Fibroblast of skin of left biceps (primary cell): ENCODE measurements at places on chromosomes 11 and 22.

- DNase-seq = no peak
Observed at GRCh38 chr22:23557467-23557866, 22.6 kb downstream of the IGLL1 start.

GRCh38 chr11:110147962-110148709 is 54.9 kb downstream of the ZC3H12C start:
- peak; percentile 45 for DNase-seq

DNA sequence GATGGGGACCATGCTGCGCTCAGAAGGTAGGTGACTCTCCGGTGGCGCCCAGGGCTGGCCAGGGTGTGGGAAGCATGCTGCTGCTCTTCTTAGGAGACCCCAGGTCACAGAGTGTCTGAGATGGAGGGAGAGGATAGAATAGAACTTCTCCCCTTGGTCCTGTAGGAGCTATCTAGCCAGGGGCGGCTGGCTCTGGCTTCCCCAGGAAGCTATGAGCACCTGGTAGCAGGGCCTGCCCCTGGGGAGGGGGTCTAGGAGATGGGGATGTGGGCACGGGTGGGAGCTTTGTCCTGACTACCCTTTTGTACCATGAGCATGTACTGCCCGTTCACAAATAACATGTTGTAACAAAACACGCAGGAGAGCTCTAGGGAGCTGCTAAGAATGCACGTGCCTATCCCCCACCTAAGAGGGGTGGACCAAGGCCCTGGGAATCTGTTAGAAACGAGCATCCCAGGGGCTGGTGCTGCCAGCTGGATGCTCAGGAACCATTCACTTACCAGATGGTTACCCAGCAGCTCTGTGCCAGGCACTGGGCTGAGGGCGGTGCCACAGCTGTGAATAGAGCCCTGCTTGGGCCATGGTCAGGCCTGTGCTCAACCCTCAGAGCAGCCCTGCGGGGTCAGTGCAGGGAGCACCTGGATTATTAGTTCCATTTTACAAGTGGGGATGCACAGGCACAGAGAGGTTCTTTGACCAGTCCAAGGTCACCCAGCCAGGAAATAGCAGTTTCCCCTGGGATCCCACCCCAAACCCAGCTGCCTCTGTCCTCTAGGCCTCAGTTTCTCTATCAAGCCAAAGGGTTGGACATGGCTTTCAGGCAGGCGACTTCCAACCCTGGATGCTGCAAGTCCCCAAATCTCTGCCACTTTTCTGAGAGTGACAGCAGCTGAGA is 2.2 kb downstream of the SLC39A13 start:
- DNase-seq = no peak

DNA sequence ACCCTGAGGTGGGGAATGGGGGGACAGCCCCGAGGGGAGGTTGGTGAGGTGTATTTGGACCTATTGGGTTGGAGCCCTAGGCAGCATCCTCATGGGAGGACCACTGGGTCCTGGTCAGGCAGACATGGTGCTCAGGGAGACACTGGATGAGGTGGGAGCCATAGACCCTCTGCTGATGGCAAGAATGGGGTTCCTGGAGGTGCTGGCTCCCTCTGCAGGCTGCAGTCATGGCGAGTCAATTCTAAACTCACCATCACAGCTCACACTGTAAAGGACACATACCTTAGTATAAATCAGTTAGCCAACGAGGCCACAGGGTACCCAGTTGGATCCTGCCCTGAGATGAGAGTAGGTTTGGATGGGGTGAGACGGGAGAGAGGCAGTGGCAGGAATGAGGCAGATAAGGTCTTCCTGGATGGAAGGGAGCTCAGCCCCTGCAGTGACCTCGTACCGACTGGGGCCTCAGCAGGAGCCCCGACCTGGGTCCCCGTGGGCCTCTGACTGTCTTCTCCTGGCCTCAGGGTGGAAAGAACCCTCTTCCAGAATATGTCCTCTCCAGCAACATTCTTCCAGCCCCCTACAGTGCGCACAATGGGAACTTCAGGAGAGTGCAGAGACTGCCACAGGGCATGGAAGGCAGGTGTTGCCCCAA is 1.7 kb upstream of the GAB4 start:
- no peak for DNase-seq

- DNase-seq = no peak
Observed at GRCh38 chr11:112795911-112796649, 165.1 kb upstream of the NCAM1 start.

GRCh38 chr22:46673662-46674236 is 53.6 kb downstream of the GRAMD4 start:
- DNase-seq = no peak

- DNase-seq = no peak
Observed at GRCh38 chr11:119605137-119605665, 123.8 kb downstream of the NECTIN1 start.

- no peak for DNase-seq
Observed at GRCh38 chr22:17161991-17162390, 2.9 kb upstream of the HDHD5 start.

GRCh38 chr22:48784701-48785503 is 1042.8 kb downstream of the BRD1 start:
- no peak for DNase-seq

GRCh38 chr11:89487016-89487415 is 4.2 kb downstream of the NOX4 start:
- DNase-seq = no peak

GRCh38 chr11:59106363-59107336 is at the start of gene FAM111B:
Gene FAM111B (plus strand): TSS chr11:59107237. CDS start chr11:59109626, 2,389 bp downstream.
- peak; percentile 80 for DNase-seq

DNA sequence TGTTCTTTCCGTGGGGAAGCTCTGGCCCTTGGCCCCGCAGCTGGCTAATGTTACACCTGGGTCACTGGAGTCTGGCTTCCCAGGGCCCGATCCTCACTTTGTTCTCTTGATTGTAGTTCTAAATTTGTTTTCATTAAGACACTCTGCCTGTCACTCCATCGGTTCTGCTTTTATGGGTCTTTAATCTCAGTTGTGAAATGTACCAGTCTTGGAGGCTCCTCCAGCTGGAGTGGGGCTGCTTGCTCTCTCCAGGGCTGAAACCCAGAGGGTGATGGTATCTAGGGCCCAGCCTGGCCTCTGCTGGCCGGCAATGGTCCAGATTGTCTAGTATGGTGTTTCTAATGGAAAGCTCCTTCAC is 352.9 kb downstream of the TENM4 start:
- no peak for DNase-seq

DNA sequence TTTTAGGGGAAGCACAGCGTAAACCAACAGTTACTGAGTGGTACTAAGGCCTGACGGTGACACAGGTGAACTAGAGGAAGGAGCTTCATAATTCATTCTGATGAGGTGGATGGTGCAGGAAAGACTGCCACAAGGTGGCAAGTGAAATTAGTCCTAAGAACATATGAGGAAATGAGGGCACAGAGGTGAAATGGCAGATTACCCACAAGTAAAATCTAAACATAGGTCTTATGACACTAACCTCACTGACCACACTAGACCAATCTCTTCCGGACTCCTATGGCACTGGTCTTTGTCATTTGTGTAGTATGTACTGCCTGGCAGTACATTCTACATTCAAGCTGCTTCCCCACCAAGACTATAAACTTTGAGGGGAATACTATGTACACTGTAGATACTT is 20.2 kb downstream of the GAB2 start:
- no peak for DNase-seq

DNA sequence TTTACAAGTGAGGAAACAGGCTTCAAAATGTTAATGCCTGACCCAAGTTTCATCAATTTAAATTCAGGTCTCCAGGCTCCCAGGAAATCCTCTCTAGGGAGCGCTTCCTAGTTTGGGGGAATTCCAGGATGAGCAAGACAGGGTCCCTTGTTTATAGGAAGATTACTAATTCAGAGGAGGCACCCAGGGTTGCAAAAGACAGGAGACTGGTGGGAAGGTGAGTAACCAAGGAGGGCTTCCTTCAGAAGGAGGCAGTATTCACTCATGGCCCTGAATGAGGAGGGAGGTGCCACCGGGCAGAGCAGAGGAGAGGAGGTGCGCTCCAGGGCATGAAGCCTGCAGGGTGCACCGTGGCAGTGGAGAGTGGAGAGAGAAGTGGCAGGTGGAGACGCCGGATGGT is 1.6 kb downstream of the TMEM132A start:
- DNase-seq = no peak

DNA sequence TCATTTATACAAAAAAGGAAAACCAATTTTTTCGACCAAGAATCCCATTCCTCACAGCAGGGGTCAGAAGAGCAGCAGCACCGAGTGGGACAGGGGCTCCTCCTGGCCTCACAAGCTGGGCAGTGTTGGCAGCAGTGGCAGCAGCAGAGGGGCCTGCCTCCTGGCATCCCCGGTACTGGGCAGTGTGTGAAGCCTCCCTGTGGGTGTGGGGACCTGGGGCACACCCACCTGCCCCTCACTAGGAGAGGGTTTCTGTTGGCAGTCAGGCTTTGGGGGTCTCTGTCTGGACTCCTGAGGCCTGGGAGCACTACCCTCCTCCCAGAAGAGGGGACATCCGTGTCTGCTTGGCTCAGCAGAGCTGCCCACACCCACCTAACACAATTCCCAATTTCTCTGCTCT is 67.8 kb downstream of the NECTIN1 start:
- no peak for DNase-seq

DNA sequence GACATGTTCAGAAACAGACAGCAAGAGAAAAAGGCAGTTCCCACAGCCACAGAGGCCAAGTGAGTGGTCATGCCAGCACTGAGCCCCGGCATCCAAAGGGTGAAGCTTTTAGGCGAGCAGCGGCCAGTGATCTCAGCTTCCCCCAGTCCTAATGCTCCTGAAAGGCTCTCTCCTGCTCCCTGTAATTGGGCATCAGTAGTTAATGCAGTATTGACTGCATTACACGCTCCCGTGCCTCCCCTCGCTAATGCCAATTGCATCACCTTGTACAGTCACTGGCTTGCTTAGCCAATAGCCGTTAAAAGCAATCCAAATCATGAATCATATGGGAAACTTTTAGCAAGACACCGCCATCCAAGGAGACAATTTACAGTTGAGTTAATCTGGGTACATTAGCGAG is 4.9 kb downstream of the LMO1 start:
- no peak for DNase-seq

GRCh38 chr11:31823644-31824331 is 12.7 kb upstream of the PAX6 start:
- DNase-seq = no peak

DNA sequence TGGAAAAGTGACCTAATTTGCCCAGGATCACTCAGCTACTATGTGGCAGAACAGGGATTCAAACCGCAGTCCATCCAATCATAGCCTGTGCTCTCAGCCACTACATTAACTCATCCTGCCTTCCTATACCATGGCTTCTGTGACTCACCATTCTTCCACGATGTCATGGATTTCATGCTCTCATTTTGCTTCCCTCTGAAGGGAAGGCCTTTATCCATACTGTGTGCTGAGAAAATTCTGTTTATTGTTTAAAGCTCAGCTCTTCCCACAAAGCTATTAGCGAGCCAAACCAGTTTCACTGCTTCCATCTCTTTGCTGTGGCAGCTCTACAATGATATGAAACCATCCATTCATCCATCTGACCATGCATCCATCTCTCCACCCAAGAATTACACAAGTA is 289.9 kb downstream of the TENM4 start:
- no peak for DNase-seq

DNA sequence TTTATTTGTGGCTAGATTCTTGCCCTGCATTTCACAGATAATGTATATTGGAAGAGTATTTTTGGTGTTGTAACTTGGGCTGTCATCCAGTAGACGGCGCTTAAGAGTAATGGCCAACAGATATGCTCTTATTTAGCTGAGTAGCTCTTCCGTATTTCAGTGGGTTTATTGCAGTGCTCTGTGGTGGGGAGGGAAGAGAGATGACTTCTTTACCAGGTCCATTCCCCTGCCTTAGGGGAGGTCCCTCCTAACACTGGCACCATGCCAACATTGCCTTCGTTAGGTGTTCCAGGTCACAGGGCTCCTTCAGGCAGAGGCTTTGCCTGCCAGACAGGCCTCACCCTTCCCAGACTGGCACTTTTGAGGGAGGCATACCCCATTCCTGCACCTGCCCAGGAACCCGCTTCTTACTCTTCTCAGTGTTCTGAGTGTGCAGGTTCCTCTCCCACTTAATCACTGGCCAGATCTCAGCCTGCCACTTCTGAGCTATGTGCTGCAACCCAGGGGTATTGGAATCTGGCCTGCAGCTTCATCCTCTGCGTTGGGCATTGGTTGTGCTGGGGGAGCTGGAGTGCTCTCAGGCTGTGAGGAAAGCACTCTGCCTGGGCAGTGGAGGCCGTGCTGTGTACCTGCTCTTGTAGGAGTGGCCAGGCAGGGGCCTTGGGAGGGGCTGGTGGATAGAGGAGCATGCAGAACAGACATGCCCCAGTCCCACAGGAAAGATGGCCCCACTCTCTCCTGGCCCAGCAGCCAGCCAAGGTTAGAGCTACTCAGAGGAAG is 29.4 kb upstream of the SLN start:
- no peak for DNase-seq

DNA sequence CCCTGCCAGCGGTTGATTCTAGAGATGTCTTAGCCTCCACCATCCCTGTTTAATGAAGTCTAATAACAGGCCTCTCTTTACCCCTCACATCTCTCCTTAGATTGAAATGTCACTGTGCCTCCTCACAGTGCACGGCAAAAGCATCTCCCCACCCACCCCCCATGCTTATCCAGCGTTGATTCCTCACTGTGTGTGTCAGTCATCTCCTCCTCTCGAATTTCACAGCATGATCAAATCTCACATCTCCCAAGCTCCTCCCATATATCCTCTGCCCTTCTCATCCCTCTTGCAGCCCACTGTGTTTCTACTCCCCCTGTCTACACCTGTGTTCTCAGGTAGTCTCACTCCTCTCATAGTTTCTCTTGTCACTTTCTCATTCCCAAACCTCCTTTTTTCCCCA is 84.6 kb downstream of the DBX1 start:
- no peak for DNase-seq

DNA sequence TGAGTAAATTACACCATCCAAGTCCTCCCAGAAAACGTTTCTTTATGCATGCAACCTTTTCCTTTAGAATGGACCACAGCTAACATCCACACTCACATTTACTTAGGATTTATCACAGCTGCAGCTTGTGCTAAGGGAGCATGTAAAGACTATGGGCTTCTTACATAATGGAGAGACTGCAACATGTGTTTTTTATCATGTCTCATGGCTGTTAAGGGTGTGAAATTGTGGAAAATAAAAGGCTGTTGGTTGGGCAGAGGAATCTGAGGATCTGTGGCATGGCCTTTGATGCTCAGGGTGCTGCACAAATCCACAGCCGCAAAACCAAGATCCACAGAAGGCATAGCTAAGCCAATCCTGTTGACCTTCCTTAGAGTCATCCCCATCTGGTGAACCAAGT is 112.0 kb upstream of the MTNR1B start:
- no peak for DNase-seq

GRCh38 chr22:17580441-17581031 is 17.2 kb downstream of the SLC25A18 start:
- no peak for DNase-seq

- no peak for DNase-seq
Observed at GRCh38 chr22:37276776-37277175, 5.5 kb upstream of the CYTH4 start.

GRCh38 chr11:35040221-35040942 is 98.6 kb upstream of the CD44 start:
- DNase-seq = no peak

DNA sequence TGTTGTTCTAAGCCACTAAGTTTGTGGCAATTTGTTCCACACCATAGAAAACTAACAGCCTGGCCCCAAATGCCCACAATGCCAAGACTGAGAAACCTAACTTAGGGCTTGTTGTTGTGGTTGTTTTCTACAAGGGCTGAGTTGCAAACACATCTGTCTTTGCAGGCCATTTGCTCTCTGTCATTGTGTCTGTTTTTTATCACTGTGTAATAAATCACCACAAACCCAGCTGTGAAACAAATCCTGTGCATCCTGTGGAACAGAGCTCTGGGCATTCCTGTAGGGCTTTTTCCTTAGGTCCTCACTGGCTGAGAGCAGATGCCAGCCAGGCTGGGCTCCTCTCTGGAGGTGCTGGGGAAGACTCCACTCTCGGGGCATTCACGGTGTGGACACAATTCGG is 15.7 kb upstream of the SYT8 start:
- no peak for DNase-seq
